ENCODE measurements at places on chromosomes 3 and 15. TPM values are rescaled to one million over a fixed set of nuclear protein-coding genes. Genes with fewer than 3 reads are reported as not detected.

The TEX9 gene
- polyA plus RNA-seq = 32.5 TPM

DNA sequence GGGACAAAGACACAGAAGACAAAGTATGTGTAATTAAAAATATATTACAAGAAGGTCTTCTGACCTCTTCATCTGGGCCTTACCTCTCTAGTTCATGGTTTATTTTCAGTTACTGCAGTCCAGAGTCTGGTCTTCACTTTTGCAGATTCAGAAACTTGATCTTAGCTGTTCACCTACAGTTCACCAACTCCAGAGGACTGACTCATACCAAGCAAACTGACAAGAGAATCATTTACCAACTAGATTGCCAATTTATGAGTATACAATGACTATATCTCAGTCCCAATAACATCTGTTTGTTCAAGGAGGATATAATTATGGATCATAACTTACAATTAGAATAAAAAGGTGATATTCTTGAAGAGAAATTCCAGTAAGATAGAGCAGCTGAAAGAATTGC is 9.0 kb downstream of the P2RY1 start:
- DNase-seq = no peak

GRCh38 chr3:107512108-107512507 is 10.7 kb upstream of the BBX start:
- DNase-seq = no peak

DNA sequence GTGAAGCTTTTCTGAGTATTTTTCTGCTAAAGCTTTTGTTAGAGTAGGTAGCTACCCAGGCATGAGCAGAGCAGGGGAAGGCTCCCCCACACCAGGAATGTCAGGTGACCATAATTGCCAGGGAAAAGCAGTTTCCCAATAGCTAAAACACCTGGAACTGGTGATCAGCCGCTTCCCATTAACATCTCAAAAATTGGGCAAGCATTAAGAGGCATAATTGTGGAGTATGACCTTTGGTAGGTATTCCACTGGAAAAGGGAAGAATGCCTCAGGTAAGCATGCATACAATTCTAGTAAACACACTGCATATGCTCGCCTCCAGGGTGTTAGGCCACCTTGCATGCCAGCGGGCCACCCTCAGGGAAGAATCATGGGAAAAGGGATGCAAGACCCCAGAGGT is 84.5 kb downstream of the CCR1 start:
- DNase-seq = no peak

All from renal pelvis (tissue), 12 donors.